ENCODE measurements at places on chromosomes 7 and 10. TPM values are rescaled to one million over a fixed set of nuclear protein-coding genes. Genes with fewer than 3 reads are reported as not detected.

- DNase-seq, result peak; percentile 55
Measured at GRCh38 chr7:54837168-54837567, 78.2 kb upstream of the SEC61G start.

DNA sequence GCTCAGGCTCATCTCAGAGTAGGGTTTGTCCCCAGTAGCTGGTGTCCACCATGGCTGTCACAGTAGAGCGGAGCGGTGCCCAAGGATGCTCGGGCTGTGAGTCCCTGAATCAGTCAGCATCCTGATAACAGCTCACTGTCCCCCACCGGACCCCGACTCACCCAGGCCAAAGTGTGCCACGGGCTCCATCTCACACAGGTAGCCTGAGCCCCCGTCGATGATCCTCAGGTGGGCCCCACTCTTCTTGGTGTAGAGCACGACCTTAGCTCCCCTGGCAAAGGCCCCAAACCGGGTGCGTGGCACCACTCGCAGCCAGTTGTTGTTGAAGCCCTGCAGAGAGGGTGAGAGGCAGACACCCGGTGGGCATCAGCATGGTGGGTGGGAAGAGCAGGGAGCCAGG lies 45.4 kb downstream of the GOLGA7B start:
- no peak for DNase-seq

Gene ADRB1
- polyA plus RNA-seq, result 0.33 TPM

GRCh38 chr7:22563621-22564241 lies 63.7 kb upstream of the STEAP1B start:
- DNase-seq, result no peak

GRCh38 chr10:66214721-66215404 lies 711.0 kb upstream of the LRRTM3 start:
- no peak for DNase-seq

- DNase-seq, result no peak
Measured at GRCh38 chr7:150384406-150385301, 5.5 kb downstream of the ZNF775 start.

GRCh38 chr7:117183729-117184128 lies 139.1 kb downstream of the WNT2 start:
- no peak for DNase-seq

Gene AMPH
- 9.2 TPM for polyA plus RNA-seq

Data from muscle of back (tissue), 13 donors.